Stimulated activated CD8-positive, alpha-beta memory T cell treated with anti-CD3 and anti-CD28 coated beads, Interleukin-7, amount 100 ng/mL, for 4 hours (primary cell): ENCODE measurements at places on chromosomes 1 and 21.

GRCh38 chr1:93124556-93125355 is 45.7 kb downstream of the MTF2 start:
- DNase-seq = no peak

GRCh38 chr1:153430166-153430553 is 13.8 kb downstream of the S100A7A start:
- no peak for DNase-seq

DNA sequence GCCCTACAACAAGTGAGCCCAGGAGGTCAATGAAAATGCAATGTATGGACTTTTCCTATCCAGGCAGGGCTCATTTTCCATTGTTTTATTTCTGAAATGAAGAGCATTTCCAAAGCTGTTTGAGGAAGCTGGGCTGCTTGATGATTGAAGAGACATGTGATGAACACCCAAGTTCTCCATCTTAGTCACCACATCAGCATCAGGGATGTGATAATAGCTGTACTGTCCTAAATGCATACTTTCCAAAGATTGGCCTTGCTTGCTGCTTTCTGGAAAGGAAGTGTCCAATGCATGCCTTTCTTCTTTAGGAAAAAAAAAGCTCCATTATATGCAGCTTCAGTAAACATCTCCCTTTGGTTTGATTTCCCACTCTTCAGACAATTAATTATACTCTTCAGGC is 425.9 kb upstream of the RUNX1 start:
- no peak for DNase-seq

- no peak for DNase-seq
Observed at GRCh38 chr1:221888218-221888617, 146.3 kb upstream of the DUSP10 start.

- DNase-seq = no peak
Observed at GRCh38 chr1:222028116-222028515, 286.2 kb upstream of the DUSP10 start.
